LHCN-M2 (cell line): ENCODE measurements at places on chromosomes 1 and 21.
A peak's percentile ranks its signal among the peaks of the same experiment; 100 is the strongest.

- no peak for DNase-seq
Observed at GRCh38 chr1:205521686-205522085, 17.2 kb downstream of the CDK18 start.

- DNase-seq: no peak
Observed at GRCh38 chr1:69569175-69569541, 1.4 kb downstream of the LRRC7 start.

- DNase-seq: peak; percentile 33
Observed at GRCh38 chr1:88935522-88936222, 44.3 kb upstream of the GTF2B start.

DNA sequence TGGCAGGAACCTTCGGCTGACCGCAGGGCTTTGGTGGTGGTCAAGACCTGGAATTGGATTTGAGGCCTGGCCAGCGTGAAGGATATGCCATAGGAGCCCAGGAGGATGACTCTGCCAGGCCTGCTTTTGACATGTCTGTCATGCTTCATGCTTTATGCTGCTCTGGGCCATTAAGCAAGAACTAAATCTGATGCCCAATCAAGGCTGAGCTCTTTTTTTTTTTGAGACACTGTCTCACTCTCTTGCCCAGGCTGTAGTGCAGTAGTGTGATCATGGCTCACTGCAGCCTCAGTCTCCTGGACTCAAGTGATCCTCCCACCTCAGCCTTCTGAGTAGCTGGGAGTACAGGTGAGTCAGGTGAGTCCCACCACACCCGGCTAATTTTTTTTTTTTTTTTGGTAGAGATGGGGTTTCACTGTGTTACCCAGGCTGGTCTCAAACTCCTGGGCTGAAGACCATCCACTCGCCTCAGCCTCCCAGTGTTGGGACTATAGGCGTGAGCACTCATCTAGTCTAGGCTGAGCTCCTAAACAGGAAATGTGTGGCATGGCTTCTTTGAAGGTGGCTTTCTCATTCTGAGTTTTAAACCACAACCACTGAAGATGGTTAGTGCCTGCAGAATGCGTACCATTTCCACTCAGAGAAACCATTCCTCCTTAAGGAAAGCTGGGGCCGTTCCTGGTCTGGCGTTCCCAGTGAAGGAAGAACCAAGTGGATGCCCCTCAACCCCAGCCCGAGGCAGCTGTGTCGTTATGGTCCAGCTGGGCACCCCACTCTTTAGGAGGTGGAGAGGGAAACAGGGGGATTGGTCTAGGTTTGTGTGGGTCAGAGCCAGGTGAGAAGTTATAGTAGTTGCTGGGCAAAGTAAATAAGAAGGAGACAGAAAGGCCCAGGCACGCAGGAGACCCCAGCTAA lies 34.2 kb upstream of the ATP5PO start:
- DNase-seq: no peak

- DNase-seq: peak; percentile 29
Observed at GRCh38 chr1:47738560-47739182, 258.5 kb downstream of the TRABD2B start.

GRCh38 chr1:169451218-169451824 lies 24.0 kb upstream of the CCDC181 start:
- DNase-seq: no peak
